Activated CD4-positive, alpha-beta memory T cell treated with anti-CD3 and anti-CD28 coated beads for 36 hours (primary cell): ENCODE measurements at places on chromosomes 12 and 14.

DNA sequence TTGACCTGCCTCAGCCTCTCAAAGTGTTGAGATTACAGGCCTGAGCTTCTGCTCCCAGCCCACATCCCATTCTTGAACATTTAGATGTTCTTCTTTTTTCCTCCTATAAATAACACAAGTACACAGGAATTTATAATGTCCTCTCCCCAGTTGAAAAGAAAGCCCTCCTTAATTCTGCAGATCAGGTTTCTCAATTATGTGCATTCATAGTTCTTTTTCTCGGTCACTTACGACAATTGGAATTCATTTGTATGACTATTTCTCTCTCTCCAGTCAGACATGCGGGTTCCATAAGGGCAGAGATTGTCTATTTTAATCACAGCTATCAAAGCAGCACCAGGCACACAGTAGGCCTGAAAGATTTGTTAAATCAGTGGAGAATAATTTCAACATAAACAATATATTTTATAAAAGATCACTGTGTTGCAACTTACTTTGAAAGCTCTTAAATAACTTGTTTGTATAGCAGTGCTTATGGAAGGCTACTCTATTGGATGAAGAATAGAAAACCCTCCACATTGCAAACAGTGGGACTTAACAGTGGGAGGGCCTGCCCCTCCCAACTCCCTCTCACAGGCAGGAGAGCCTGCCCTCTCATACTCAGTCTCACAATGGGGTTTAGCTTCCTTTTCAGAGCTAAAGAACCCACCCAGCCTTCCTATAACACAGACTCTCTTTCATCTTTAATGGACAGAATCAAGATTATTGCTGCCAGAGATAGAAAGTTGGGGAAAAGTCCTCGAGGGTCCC is 84.1 kb upstream of the TRAF3 start:
- H3K4me1 ChIP-seq, result peaks cover 20% of the 10 kb centered on the region
- no peaks in the 10 kb centered on the region for H3K27me3 ChIP-seq
- no peak overlapping the region for H3K4me3 ChIP-seq
- DNase-seq, result no peak
- H3K36me3 ChIP-seq, result no peaks in the 10 kb centered on the region

DNA sequence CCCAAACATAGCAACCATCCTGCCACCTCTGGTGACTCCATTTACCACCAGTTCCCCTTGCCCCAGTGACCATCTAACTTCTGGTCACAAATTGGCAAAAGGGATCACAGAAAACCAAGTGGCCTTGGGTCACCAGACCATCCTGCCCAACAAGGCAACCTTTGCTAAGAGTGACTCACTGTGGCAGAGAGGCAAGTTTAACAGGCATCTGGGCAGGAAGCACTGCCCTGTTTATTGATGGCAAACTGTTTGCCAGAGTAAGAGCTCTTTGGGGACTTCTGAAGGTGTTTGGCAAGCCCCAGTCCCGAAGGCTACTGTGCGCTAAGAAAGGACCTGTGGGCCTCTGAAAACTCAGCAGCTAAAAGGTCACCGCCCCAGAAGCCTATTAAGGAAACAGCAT is 28.2 kb upstream of the TMEM233 start:
- peaks cover 5% of the 10 kb centered on the region for H3K27me3 ChIP-seq
- H3K4me3 ChIP-seq, result no peak overlapping the region
- no peak overlapping the region for H3K27ac ChIP-seq
- no peak for DNase-seq

DNA sequence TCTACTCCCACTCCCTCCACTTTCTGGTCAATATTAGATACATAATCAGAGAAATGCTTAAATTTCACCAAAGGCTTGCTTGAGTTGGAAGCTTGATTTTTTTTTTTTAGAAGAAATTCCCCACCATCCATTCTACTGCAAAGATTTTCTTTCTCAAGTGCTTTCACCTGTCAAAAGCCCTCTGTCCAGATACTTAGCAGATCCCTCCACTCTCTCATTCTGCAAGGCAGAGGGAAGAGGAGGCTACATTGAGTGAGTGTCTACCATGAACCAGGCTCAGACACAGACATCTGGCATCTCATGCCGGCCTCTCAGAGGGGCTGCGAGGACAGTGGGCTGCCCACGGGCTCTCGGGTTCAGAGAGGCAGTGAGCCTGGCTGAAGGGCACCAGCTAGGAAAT is 127.6 kb upstream of the GSC start:
- H3K27me3 ChIP-seq, result peaks cover 2% of the 10 kb centered on the region
- no peak overlapping the region for H3K4me3 ChIP-seq
- H3K4me1 ChIP-seq, result no peaks in the 10 kb centered on the region
- DNase-seq, result no peak
- H3K36me3 ChIP-seq, result no peaks in the 10 kb centered on the region

DNA sequence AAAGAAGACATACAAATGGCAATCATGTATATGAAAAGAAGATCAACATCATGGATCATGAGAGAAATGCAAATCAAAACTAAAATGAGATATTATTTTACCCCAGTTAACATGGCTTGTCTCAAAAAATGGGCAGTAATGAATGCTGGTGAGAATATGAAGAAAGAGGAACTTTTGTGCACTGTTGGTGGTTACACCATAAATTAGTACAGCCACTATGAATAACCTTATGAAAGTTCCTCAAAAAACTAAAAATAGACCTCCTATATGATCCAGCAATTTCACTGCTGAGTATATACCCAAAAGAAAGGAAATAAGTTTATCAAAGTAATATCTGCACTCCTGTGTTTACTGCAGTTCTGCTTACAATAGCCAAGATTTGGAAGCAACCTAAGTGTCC is 151.7 kb downstream of the PDZRN4 start:
- no peaks in the 10 kb centered on the region for H3K4me1 ChIP-seq
- H3K27me3 ChIP-seq, result no peaks in the 10 kb centered on the region
- no peak overlapping the region for H3K4me3 ChIP-seq

DNA sequence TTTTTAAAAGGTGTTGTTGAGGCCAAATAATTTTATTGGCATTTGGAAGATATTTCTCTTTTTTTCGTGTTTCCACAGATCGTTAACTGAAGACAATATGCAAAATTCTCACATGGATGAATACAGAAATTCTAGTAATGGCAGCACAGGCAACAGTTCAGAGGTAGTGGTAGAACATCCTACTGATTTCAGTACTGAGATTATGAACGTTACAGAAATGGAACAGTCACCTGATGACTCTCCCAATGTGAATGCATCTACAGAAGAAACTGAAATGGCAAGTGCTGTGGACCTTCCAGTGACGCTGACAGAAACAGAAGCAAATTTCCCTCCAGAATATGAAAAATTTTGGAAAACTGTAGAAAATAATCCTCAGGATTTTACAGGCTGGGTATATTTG is 11.2 kb downstream of the PRPF39 start:
- DNase-seq, result no peak
- H3K27me3 ChIP-seq, result no peaks in the 10 kb centered on the region
- peak overlapping the region; percentile 67 for H3K27ac ChIP-seq
- H3K4me1 ChIP-seq, result peaks cover 40% of the 10 kb centered on the region
- H3K36me3 ChIP-seq, result peaks cover 53% of the 10 kb centered on the region

GRCh38 chr14:35940291-35940690 is 114.2 kb downstream of the BRMS1L start:
- no peaks in the 10 kb centered on the region for H3K27me3 ChIP-seq
- no peak overlapping the region for H3K27ac ChIP-seq
- DNase-seq, result no peak
- no peaks in the 10 kb centered on the region for H3K36me3 ChIP-seq
- H3K4me1 ChIP-seq, result peaks cover 3% of the 10 kb centered on the region

DNA sequence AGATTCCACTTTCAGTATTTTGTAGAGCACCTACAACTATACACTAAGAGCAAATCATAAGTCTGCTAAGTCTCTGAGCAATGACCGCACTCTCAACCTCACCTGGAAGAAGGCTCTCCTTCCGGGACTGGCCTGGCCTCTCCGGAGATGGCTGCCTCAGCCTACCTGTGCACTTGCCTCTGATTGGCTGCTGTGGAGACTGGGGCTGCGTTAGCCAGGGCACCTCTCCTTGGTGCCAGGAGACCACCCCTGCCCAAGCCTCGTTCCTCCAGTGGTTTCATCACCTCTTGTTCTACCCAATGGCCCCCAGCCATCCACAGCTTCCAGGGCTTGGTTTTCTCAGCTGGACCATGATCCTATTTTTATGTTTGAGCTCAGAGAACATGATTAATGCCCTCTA is 64.7 kb upstream of the JDP2 start:
- no peaks in the 10 kb centered on the region for H3K27me3 ChIP-seq
- H3K27ac ChIP-seq, result no peak overlapping the region
- no peak for DNase-seq
- no peak overlapping the region for H3K4me3 ChIP-seq
- H3K4me1 ChIP-seq, result peaks cover 14% of the 10 kb centered on the region

GRCh38 chr12:5706247-5706646 is 238.8 kb downstream of the ANO2 start:
- H3K27ac ChIP-seq, result no peak overlapping the region
- no peak for DNase-seq
- peaks cover 3% of the 10 kb centered on the region for H3K27me3 ChIP-seq
- no peak overlapping the region for H3K4me3 ChIP-seq
- no peaks in the 10 kb centered on the region for H3K36me3 ChIP-seq
- no peaks in the 10 kb centered on the region for H3K4me1 ChIP-seq

DNA sequence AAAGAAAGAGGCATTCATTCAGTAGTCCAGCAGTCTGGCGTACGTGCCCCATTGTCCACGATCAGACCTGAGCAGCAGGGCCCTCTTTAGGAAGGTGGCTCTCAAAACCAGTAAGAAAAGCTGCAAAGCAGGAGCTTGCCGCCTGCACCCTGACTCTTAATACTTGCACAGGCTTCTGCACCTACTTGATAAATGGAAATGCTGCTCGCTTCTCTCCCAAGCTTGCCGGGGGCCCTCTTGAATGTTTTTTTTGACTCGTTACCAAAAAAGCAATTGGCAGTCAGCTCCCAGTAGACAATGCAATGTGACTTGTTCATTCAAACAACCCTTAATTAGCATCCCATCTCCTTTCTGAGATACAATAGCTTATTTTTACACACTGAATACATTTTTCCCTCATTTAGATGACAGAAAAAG is 27.2 kb upstream of the PTPRB start:
- no peaks in the 10 kb centered on the region for H3K36me3 ChIP-seq
- no peaks in the 10 kb centered on the region for H3K27me3 ChIP-seq
- H3K4me3 ChIP-seq, result no peak overlapping the region
- H3K27ac ChIP-seq, result no peak overlapping the region

GRCh38 chr12:132400011-132400641 is 70.7 kb upstream of the GALNT9 start:
- peaks cover 13% of the 10 kb centered on the region for H3K27me3 ChIP-seq
- no peaks in the 10 kb centered on the region for H3K36me3 ChIP-seq
- H3K4me3 ChIP-seq, result no peak overlapping the region
- no peak for DNase-seq

GRCh38 chr12:67958187-67958586 is 31.1 kb upstream of the IFNG-AS1 start:
- H3K27ac ChIP-seq, result no peak overlapping the region
- H3K4me1 ChIP-seq, result no peaks in the 10 kb centered on the region
- peaks cover 1% of the 10 kb centered on the region for H3K36me3 ChIP-seq
- H3K4me3 ChIP-seq, result no peak overlapping the region
- no peak for DNase-seq

DNA sequence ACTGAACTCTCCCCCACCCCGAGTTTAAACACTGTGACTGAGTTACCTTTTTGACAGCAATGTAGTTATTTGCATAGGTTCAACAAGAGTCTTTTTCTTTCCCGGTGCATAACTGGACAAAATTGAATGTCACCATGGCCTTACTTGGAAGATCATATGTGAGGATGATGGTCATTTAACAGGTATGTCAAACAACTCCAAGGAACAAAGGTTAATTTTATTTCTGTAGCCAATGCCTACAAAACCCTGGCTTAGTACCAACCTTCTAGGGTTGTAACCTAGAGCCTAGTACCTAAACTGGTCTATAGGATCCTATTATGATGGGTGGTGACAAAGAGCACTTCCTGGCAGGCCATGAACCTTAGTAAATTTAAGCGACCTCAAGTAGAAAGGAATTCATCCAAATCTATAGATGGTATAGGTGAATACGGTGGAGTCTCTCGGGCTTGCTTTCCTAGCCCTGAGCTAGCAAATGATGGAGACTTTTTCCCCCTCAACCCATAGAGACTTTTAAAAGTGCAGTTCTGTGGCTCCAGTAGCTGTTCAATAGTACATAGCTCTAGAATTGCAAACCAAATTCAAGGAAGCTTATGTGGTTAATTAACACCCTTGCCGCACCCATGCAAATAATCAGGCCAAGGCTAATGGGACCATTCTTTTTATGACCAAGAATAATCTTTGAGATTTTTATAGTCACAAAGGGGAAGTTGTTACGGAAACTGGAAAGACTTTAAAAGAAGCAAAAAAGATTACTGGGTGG is 89.0 kb downstream of the SLC38A1 start:
- H3K36me3 ChIP-seq, result peaks cover 7% of the 10 kb centered on the region
- H3K4me1 ChIP-seq, result peaks cover 34% of the 10 kb centered on the region
- H3K4me3 ChIP-seq, result no peak overlapping the region

DNA sequence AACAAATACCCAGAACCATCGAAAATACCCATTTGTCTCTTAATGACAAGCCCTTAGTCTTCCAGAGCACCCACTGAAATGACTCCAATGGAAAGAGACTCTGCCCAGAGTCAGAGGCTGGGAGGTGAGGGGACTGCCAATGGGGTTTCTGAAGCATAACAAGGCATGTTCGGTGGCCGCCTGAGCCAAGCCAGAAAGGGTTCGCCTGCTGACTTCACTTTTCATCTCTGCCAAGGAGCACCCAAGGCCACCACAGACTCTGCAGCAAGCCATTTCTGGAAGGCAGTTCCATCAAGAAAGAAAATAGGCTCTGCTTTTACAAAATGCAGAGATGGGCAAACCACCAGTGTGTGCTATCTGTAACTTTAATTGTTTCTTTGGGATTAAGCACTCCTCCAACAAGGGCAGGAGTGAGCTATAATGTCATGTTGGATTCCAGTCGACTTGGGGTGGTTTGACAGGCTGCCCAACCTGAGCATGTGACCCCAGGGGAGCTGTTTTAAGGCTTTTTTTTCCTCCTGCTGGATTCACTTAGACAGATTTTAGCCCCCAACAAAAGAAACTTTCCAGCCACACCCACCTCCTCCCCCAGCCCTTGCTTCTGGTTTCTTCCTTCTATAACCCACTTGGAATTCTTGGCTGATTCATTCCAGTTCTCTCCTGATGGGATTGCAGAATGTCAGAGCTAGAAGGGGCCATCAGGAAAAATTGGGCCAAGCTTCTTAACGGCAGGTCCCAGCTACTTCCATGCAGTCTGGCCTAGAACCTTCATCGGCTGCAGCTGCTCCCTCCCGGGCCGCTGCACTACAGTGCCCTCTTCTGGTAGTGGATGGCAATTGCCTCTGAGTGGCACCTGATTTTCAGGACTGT is 24.1 kb downstream of the CKAP4 start:
- H3K4me3 ChIP-seq, result no peak overlapping the region
- H3K36me3 ChIP-seq, result no peaks in the 10 kb centered on the region
- peaks cover 2% of the 10 kb centered on the region for H3K27me3 ChIP-seq
- H3K27ac ChIP-seq, result no peak overlapping the region
- peaks cover 16% of the 10 kb centered on the region for H3K4me1 ChIP-seq

GRCh38 chr14:82403987-82404386 is 870.3 kb upstream of the SEL1L start:
- no peak overlapping the region for H3K4me3 ChIP-seq
- H3K36me3 ChIP-seq, result no peaks in the 10 kb centered on the region
- H3K4me1 ChIP-seq, result no peaks in the 10 kb centered on the region
- no peak for DNase-seq
- no peaks in the 10 kb centered on the region for H3K27me3 ChIP-seq
- H3K27ac ChIP-seq, result no peak overlapping the region
